Activated CD4-positive, alpha-beta T cell treated with anti-CD3 and anti-CD28 coated beads, Interleukin-2, amount 50 U/mL, for 4 hours (primary cell): ENCODE measurements at places on chromosomes 1 and 21.

- no peak for DNase-seq
Measured at GRCh38 chr1:106700211-106700610, 356.3 kb upstream of the PRMT6 start.

DNA sequence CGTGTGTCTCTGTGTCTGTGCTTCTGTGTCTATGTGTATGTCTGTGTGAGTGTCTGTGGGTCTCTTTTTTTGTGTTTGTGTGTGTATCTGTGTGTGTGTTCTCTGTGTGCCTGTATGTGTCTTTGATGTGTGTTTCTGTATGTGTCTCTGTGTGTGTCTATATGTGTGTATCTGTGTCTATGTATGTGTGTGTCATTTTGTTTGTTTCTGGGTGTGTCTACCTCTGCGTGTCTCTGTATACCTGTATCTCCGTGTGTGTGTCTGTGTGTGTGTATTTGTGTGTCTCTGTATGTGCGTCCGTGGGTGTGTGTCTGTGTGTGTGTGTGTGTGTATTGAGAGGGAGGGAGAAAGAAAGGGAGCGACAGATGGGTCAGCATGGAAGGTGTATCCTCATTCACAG, 106.3 kb upstream of the TRABD2B start:
- DNase-seq, result no peak

GRCh38 chr1:6262555-6263420, 1.9 kb upstream of the GPR153 start:
- no peak for DNase-seq

GRCh38 chr1:234724516-234725176, 114.7 kb upstream of the IRF2BP2 start:
- DNase-seq, result no peak

GRCh38 chr1:16927711-16928485, 6.2 kb downstream of the CROCC start:
- DNase-seq, result no peak

DNA sequence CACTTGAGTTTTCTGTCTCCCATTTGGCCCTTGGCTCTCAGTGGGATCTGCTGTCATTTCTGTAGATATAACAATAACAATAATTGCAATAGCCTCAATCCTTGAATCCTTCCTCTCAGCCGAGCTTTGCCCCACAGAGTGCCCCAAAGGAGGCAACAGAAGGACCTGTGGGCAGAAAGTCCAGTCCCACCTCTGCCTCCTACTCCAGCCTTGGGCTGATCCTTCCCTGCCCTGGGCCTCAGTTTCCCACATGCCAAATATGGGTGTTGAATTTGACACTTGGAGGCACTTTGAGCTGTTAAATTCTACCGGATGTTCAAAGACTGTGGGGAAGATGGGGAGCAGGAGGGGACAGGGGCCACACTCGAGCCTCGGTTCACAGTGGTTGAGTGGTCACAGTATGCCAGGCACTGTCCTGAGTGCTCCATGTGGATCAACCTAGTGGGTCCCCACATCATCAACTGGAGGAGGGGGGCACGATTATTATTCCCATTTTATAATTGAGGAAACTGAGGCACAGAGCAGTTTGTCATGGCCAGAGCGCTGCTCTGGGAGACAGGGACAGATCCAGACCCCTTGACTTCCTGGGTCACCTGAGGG, 307.1 kb downstream of the MATN1 start:
- no peak for DNase-seq

GRCh38 chr1:81571946-81572345, 228.8 kb upstream of the ADGRL2 start:
- no peak for DNase-seq

- DNase-seq, result no peak
Measured at GRCh38 chr1:179126338-179127060, 44.6 kb downstream of the TOR3A start.

GRCh38 chr1:107531065-107531908, 390.4 kb downstream of the NTNG1 start:
- no peak for DNase-seq

DNA sequence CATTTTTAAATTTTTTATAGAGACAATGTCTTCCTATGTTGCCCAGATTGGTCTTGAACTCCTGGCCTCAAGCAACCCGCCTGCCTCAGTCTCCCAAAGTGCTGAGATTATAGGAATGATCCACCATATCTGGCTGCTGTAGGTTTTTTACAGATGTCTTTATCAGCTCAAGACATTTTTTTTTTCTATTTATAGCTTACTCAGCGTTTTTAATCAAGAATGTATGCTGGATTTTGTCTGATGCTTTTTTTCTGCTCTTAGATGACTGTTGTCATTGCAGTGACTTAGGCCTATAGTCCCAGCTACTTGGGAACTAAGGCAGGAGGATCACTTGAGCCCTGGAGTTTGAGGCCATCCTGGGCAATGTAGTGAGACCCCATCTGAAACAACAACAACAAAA, 72.5 kb downstream of the POFUT2 start:
- DNase-seq, result no peak

GRCh38 chr1:61109158-61109557, 26.8 kb downstream of the NFIA start:
- no peak for DNase-seq

DNA sequence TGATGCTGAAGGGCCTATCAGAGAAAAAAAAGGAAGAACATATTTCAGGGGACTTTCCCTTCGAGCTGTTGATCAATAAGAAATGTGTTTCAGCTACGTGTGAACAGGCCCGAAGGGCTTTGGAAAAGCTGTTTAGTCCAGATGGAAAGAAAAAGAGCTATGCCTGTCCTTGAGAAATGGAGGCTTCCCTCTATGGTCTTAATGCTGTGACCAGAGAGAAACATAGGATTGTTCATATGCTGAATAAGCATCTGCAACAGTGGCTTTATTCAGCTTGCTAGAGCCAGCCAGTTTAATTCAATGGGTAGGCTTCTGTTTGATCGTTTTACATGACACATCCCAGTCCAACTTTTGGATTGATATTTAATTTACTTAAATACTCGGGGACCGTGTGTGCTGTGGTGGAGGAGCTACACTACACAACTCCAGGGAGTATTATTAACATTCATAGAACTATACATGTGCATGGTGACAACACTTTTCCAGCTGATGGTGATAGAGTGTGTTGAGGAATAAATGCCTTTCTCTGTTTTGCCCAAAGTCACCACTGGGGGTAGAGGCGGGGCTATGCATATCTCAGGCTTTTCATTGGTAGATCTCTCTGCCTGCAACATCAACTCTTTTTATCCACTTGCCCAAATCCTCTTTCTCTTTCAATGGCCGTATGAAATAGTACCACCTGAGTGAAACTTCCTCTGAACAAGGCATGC, 106.7 kb upstream of the C8B start:
- DNase-seq, result no peak

GRCh38 chr1:167152192-167152876, 58.5 kb downstream of the STYXL2 start:
- no peak for DNase-seq
